CD4-positive, alpha-beta T cell treated with Interleukin-6 for 4 hours (primary cell): ENCODE measurements at places on chromosomes 16 and 17.

DNA sequence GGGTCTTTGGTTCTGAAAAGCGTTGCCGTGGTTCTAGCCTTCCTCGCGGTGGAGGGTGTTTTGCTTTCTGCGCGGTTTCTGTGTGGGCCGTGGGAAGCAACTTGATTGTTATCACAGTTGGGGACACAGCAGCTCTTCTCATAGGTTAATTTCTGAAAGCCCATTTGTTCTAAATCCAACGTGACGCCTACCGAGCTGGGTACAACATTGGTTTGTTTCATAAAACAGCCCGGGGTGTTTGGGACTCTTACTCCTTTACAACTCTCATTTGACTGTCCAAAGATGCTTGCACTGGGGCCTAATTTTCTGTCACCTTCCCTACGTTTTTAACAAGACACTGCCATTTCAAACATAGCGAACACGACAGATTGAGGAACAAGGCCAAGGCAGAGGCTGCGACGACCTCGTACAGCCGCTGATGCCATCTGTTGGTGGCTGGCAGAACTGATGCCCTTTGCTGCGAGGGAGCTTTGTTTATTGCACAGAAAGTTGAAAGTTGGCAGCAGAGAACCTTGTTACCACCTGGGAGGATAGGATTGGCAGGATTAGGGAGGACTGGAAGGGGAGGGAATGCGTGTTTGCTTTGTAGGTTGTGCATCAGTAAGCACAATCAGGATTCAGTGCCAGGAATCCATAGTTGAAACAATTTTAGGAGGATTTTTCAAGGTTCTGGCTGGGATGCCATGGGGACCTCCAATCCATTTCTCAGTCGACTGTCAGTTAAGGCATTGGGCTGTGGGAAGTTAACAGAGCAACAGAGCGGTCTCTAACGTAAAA, 98.3 kb downstream of the PITPNC1 start:
- DNase-seq: peak; percentile 87

GRCh38 chr17:5871666-5872065, 198.5 kb upstream of the WSCD1 start:
- no peak for DNase-seq

DNA sequence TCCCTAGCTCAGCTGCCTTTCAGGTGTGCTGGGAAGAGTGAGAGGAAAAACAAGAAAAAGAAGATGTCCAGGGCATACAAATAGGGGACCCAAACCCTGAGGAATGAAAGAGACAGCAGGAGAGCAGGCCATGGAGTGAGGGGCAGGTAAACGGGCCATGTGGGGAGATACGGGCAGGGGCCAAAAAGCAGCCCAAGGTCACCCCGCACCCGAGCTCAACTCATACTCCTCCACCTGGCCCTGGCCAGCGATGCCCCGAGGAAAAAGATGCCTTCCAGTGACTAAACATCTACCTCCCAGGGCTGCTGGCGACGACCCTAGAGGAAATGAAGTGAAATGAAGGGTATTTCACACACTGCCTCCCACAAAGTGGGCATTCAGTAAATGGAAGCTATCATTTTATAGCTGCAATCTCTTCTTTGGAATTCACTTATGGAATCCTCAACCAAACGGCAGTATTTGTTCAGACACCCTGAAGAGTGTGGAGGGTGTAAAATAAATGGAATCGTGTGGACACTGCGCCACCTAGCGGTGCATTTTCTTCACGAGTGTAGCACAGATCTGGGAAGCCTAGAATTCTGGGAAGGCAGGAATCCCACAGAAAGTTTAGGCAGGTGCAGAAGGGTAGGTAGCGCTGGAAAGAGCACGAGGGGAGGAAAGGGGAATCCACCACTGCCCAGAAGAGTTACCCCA, 14.9 kb downstream of the ELAC2 start:
- peak; percentile 64 for DNase-seq

- no peak for DNase-seq
Measured at GRCh38 chr16:49020436-49020835, 261.2 kb downstream of the CBLN1 start.

GRCh38 chr17:38685491-38685890, 10.7 kb upstream of the EPOP start:
- DNase-seq: no peak

- DNase-seq: no peak
Measured at GRCh38 chr16:79612207-79612606, 11.7 kb upstream of the MAF start.

DNA sequence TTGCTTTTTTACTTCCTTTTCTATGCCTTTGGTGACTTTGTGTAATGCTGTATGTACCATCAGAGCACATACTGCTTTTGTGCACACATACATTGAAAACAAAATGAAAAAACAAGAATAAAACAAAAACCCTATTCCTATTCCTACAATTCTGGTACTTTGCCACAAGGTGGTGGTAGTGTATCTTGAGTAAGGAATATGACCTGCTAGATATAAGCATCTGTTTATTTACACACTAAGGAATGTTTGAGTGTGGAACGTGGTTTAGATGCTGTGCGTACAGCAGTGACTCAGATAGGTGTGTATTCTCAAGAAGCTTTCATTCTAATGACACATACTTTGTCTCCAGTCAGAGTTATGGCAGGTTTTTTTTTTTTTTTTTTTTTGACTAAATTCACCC, 606.2 kb downstream of the WWOX start:
- peak; percentile 34 for DNase-seq

DNA sequence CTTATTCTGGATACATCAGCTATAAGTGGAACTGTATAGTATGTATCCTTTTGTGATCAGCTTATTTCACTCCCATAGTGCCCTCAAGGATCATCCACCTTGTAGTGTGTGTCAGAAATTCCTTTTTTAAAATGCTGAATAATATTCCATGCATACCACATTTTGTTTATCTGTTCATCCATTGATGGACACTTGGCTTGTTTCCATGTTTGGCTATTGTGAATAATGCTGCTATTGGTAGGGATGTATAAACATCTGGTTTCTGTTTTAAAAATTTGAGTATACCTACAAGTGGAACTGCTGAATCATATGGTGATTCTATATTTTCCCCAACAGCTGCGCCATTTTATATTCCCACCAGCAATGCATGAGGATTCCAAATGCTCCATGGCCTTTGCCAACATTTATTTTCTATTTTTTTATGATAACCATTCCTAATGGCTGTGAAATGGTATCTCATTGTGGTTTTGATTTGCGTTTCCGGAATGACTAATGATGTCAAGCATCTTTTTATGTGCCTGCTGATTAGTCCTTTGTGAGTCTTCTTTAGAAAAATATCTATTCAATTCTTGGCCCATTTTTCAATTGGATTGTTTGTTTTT, 11.6 kb downstream of the RCVRN start:
- no peak for DNase-seq

DNA sequence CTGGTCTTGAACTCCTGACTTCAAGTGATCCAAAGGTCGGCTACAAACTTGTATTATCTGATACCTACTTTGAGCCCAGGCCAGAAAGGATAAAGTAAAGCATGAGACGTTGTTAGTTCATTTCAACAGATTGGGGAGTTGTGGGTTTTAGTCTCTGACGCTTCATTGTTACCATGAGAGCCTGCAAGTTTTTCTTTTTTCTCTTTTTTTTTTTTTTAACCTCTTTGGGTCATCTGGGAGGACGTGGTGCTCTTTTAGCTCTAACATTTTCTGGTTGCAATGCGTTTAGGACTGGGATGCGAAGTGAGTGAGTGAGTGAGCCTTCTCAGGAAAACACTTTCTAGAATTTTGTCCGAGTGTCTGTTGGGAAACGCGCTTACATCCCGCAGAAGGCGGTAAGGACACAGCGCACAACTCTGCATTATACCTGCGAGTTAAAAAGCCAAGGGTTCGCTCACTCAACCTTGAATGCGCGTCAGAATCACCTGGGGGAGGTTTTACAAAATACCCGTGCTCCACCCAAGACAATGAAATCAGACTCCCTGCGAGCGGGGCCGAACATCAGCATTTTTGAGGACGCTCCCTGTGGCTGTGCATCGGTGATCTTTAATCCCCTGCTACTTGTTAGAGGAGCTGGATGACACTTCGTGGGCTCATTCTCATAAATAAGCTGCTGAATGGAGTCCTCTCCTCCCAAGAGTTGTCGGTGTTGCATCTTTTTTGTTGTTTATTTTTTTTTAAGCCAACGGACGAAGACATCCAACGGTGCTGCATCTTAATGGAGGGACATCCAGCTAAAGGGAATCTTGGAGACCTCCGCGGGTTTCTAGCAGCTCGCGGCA, 629 bp upstream of the RNF135 start:
- DNase-seq: peak; percentile 7

GRCh38 chr16:28986046-28986445, 1.2 kb downstream of the LAT start:
- peak; percentile 61 for DNase-seq

GRCh38 chr17:50721194-50722010, 2.0 kb downstream of the LUC7L3 start:
- DNase-seq: no peak

GRCh38 chr17:1630662-1631061, 2.0 kb upstream of the SLC43A2 start:
- DNase-seq: no peak

- DNase-seq: no peak
Measured at GRCh38 chr17:1351971-1352370, 48.1 kb downstream of the YWHAE start.

- DNase-seq: no peak
Measured at GRCh38 chr16:65279576-65279975, 157.7 kb upstream of the CDH11 start.

GRCh38 chr16:57071831-57072582, 20.4 kb upstream of the CPNE2 start:
- DNase-seq: peak; percentile 0

GRCh38 chr16:27174007-27174406, 29.3 kb upstream of the KDM8 start:
- peak; percentile 78 for DNase-seq

DNA sequence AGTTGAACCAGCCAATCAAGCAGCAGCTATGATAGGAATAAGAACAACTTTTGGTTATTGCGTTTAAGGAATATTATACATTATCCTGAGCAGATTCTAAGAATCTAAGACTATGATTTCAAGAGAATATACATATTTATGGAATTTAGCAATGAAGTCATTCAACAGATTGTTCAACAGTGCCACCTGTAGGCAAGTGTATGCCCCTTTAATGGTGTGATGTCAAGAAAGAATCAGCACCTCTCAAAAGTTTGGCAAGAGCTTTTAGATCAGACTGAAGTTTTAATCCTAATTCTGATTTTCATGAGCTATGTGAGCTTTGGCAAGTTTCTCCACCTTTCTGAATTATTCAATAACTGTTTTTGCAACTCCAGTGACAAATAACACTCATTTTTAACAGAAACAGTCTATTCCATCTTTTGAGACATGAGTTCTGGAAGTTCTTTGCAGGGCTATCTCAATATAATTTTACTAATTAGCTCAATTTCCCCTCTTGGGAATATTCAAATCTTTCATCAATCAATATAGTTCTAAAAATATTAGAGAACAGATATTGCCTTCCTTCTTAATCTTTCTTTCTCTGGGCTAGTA, 474.3 kb upstream of the TOM1L1 start:
- DNase-seq: no peak

DNA sequence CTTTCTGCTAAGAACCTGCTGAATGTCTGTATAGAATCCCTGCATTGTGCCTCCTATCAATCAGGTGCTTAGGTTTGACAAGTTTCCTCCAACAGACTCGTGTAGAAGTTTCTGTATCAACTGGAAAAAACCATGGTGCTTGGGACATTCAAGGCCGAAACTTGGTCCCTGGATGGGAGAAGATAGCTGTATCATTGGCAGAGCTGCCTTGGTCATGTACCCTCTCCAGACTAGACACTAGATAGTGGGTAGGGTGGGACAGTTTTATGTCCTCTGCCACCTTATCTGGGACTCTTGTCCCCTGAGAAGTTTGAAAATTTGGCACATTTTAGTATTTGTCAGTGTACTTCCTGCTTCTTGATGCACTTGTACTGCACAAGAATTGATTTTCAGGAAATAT, 520.8 kb downstream of the WWOX start:
- DNase-seq: no peak

- DNase-seq: no peak
Measured at GRCh38 chr17:45923511-45924268, 29.3 kb downstream of the MAPT start.

DNA sequence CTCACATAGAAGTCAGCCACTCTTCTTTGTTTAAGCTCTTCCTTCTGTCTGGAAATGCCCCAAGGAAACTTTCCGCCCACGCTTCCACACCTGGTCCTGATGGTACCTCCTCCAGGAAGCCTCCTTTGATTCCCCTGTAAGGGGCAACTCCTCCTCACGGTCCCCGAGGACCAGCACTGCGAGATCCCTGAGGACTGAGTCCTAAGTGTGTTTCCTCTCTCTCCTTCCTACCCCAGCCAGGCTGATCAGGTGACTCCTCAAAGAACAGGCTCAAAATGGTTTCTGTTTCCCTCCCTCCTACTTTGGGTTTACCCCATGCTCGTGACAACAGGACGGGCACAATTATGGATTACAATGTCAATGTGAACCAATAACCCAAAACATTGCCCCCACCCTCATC, 63.0 kb upstream of the MED9 start:
- DNase-seq: no peak

DNA sequence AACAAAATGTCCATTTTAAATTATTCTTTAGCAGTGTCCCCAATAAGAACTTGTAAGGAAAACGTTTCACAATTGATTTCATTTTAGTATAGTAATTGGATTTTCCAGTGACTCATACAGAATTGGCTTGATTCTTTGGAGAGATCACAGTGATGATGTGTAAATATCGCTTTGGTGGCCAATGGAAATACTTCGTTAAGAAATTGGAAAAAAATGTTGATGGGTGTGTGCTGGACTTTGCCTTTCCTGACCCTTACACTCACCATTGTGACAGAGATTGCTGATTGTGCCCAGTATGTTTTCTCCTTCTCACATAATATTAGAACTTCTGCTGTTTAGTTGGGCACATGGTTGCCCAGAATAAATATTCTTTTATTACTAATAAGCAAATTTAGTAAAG, 7.4 kb upstream of the EFCAB13 start:
- DNase-seq: no peak

GRCh38 chr17:61460796-61461585, 8.8 kb downstream of the TBX4 start:
- no peak for DNase-seq

- DNase-seq: no peak
Measured at GRCh38 chr16:81280393-81280792, 34.4 kb upstream of the GAN start.

DNA sequence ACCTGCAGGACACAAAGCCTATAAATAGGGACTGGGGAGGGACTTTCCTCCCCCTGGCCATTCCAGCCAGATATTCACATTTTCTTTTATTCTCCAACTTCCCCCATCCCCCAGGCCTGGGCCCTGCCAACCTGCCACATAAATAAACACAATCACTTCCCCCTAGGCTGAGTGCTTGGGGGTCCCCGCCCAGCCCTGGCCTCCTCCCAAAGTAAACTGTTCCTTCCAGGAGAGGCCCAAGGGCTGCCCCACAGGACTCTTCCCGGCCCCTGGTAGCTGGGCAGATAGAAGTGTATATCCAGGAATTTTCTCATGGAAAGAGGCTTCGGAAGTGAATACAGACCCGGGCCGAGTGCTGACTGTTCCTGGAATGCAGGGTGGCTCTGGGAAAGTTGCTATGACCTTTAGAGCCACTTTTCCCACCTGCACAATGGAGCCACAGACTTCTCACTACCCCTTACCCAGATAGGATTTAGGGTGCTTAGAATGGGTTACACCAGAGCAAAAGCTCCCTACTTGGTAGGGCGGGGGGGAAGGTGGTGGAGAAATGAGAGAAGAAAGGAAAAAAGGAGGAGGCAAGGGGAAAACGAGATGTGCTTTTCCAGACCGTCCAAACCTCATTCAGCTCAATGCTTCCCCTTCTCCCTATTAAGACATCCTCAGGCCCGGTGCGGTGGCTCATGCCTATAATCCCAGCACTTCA, 8.5 kb downstream of the CSF3 start:
- no peak for DNase-seq

GRCh38 chr17:19249681-19250080, 12.5 kb downstream of the EPN2 start:
- DNase-seq: no peak
